ENCODE measurements at places on chromosomes 4 and X. TPM values are rescaled to one million over a fixed set of nuclear protein-coding genes. Genes with fewer than 3 reads are reported as not detected.

Gene CENPE
- total RNA-seq = 16.4 TPM

Gene RBM47
- total RNA-seq = 1.1 TPM

Gene CTAG1A
- total RNA-seq = not detected

Gene JCHAIN
- not detected for total RNA-seq

Gene STOX2
- total RNA-seq = 11.5 TPM

Gene LGI2
- total RNA-seq = 4.8 TPM

DNA sequence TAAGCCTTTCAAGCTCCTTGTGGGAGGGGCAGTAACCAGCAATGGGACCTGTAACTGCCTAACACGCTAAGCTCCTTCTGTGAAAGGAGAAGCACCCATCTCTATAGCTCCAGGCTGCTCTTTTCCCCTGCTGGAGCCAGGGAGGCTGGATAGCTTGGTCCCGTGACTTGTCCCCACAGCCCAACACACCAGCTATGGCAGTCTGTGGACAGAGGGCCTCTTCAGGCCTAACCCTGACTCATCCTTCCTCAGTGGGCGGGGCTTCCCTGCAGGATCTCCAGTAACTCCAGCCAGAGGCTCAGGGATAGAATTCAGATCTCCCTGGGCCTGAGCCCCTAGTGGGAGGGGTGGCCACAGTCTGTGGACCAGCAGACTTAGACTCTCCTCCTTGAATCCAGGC is 1290.1 kb downstream of the PCDH7 start:
- no peak for DNase-seq

DNA sequence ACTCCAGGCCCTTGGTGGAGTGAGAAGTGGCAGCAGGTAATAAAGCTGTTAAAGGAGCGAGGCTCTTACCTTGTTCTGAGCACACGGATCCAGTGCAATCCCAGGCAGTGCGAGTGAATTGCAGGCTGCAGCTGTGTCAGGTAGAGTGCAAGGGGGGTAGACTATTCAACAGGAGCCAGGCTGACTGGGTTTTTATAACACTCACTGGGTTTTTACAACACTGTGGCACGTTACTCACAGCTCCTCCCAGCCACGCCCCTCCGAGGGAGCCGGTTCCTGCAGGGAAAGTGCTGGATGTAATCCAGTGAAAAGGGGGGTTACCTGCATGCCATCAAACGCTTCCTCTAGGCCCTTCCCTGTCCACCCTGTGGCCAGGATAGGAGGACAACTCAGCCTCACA is 358 bp downstream of the FGFBP1 start:
- no peak for DNase-seq

- DNase-seq = no peak
Observed at GRCh38 chr4:184955636-184956035, 62.7 kb upstream of the HELT start.

DNA sequence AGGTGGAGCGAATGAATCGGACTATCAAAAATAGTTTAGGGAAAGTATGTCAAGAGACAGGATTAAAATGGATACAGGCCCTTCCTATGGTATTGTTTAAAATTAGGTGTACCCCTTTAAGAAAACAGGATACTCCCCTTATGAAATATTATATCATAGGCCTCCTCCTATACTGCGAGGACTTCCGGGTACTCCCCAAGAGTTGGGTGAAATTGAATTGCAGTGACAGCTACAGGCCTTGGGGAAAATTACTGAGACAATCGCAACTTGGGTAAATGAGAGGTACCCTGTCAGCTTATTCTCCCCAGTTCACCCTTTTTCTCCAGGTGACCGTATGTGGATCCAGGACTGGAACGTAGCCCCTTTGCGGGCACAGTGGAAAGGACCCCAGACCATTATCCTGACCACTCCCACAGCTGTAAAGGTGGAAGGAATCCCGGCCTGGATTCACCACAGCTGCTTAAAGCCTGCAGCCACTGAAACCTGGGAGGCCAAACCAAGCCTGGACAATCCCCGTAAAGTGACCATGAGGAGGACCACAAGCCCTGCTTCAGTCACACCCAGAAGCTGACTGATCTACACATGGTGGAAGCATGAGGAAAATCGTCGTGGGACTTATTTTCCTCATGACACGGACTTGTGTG is 1138.1 kb downstream of the ARAP2 start:
- DNase-seq = no peak

GRCh38 chrX:46044486-46044885 is 500.7 kb downstream of the ZNF674 start:
- DNase-seq = peak; percentile 5

DNA sequence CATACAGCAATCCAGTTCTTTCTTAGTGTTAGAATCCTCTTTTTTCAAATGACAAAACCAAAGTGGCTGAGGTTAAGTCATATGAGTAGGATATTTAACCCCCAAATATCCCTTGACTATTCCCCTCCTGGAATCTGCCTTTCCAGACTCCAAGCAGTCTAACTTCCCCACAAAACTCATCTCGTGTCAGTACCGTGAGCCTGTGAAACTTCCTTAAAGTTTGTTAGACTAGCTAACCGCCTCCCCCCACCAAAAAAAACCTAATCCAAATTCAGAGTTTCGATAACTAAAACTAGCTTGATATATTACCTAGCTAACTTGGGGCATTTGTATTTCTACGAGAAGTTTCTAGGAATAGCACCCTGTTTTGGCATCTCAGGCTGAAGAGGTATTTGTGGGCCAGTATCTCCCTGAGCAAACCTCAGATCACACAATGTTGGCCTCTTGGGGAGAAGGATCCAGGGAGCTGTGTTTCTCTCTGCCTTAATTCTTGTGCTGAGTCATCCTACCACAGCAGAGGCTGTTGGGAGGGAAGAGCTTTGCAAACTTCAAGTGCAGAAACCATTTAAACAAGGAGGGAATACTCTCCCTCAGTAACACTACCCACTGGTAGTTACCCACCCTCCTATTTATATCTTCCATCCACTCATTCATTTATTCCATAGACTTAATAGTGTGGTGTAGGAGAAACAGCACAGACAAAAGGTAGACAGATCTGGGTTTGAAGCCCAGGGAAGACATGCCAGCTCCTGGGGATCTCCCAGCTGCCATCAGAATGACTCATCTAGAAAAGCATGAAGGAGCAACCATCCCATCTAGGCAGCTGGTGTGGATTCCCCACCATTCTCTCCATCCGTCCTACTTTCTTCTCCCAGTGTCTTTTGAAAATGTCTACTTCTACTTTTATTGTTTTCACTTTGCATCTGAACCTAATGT is 39.3 kb upstream of the TXK start:
- no peak for DNase-seq

GRCh38 chr4:78788007-78788889 is 12.1 kb downstream of the BMP2K start:
- DNase-seq = no peak

- DNase-seq = no peak
Observed at GRCh38 chr4:88846206-88846790, 148.7 kb upstream of the NAP1L5 start.

DNA sequence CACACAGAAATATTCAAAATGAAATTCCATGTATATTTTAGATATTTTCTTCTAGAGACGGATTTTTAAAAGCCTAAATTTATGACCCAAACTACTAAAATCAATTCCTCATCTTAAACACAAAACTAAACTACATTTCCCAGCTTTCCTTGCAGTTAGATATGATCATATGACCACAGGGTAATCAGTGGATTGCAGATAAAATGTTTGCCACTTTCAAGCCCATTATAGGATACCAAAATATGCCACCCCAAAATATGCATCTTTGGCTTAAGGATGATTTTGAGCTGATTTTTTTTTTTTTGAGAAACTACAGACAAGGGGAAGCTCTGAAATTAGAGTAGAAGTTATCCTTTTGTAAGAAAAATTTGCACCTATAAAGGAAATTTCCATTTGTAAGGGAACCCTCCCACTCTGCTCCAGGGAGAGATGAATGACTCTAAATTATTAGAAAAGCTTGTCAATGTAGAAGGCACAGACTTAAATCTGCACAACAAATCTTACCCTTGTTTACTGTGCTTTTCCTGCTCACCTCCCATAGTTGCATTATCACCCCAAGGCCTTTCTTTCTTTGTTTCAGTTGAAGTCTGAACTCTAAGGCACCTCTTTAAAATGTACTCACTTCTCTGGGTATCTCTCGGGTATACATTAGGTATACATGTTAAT is 503.0 kb downstream of the PDHA2 start:
- DNase-seq = no peak

DNA sequence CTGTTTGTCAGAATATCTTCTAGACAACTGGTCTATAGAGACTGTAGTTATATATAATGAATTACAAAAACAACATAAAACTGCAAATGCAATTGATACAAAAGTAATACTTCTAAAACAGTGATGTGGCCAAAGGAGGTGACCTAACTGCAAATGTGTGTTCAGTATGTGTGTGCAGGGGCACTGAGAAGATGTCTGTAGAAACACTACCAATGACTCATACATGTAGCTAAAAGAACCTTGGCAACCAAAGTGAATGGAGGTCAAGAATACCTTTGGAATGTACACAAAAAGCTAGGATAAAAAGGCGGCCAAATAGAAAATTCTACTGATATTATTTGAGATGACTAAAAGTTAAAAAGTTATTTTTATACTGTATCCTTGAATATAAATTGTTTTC is 261.8 kb downstream of the CAMK2D start:
- no peak for DNase-seq

GRCh38 chr4:98899277-98899676 is 29.7 kb downstream of the EIF4E start:
- no peak for DNase-seq

GRCh38 chrX:44596277-44596676 is 53.6 kb upstream of the FUNDC1 start:
- DNase-seq = no peak

DNA sequence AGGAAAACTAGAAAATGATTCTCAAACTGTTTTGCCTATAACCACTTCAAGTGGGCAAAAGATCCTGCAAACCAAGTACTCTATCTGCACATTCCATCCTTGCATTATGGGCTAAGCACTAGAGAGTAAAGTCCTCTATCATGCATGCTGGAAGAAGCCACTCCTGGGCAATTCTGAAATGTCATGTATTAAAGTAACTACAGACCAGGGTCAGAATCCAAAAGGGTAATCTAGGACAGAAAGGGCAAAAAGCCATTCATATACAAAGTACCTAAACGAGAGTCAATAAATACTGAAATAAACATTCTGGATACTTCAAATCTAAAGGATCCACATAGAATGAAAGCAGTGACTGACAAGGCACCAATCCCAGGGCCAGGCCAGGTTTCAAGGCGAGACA is 1.0 kb downstream of the SNX12 start:
- DNase-seq = no peak

DNA sequence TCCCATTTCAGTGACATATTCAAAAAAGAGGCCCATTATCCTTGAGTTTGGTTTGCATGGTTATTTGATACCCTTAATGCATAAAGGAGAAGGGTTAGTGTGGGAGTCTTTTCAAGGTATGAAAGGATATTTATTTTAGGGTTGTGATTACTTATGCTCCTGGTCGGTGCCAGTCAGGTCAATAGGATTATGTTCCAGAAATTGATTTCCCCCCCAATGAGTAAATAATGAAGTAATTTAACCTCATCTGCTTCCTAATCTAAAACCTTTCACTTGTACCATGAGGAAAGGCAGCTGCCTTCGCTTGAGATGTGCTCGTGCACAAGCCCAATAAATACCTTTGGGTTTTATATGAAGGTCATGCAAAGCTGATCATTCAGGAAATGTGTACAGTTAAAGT is 55.0 kb upstream of the NR0B1 start:
- DNase-seq = no peak

DNA sequence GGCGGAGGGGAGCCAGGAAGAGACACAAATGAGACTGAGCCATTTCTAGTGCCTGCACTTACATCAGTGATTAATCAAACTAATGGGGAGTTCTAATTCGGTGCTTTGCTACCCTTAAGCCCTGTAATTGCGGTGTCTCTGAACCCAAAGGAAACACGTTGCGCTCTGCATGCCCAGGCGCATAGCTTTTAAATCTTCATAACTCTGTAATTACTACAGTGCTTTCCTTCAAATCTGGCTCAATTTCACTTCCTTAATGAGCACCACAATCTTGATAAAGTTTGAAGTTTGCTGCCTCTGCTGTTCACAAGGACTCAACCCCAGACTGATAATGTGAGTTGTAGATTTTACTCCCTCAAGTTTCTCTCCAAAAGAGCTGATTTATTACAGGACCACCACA is 5.7 kb upstream of the NHS start:
- DNase-seq = no peak

DNA sequence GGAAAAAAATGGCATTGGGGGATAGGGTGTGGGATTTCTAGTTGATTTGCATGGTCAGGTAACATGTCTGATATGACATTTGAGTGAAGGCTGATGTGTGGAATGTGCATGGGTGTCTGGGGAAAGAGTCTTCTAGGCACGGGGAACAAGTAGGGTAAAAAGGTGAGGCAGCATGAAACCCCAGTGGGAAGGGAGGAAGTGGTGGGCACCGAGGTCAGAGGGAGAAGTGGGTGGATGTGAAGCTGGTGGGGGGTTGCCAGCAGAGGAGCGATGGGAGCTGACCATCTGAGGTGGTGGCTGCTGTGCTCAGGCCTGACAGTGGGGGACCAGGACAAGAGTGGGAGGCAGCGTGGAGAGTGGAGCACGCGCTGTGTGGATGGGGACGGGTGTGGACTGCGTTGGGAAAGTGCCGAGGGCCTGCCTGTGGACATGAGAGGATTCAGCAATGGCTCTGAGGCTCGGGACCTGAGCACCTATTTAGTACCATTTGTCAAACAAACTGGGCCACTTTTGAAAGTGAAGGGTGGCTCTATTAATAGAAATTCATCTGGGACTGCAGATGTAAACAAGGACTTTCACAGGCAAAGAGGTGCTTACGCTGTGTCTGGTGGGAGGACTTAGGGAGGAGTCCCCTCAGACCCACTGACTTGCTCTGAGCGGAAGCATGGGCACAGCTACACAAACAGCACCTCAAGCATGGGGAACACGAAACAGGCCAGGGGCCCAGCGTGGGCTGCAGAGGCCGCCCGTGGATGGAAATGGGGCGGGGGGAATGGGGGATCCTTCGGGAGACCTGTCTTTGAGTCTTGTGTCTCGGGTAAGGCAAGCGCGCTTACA is 16.7 kb upstream of the S100P start:
- DNase-seq = no peak

DNA sequence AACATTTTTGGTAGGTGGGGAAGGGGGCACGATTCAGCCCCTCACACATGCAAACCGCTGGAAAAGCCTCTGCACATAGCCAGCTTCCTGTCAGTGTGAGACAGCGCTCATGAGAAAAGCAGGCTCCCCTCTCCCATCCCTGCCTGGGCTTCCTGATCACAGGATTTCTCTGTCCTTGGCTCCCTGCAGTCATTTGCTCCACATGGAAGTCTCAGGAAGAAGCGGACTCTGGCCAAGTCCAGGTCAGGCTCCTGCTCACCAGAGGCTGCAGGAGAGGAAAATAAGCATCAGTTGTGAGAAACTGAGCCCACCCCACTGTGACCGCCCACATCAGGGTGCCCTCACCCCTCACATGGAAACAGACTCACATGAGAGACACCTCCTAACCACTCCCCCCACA is 664.3 kb upstream of the TENM3 start:
- no peak for DNase-seq

DNA sequence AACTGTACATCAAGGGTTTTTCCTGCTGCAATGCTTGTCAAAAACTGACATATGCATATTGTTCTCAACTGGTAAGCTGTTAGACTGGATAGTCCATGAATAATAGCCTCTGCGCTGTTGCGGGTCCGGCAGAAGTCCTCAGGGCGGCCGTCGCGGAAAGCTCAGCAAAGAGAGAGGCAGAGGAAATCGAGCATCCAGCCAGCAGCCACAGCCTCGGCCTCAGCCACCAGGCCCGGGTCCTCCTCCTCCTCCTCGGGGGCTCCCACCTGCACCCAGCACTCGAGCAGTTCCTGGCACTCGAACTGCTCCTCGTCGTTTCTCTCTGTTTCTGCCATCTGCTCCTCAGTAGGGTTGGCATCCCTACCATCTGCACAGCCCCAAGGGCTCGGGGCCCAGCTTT is 53.7 kb downstream of the UPRT start:
- DNase-seq = no peak

GRCh38 chr4:870951-871350 is 45.0 kb upstream of the CPLX1 start:
- DNase-seq = no peak

Measured in cardiac muscle cell (in vitro differentiated cells and primary cell).